ENCODE measurements at places on chromosomes 12 and 14. TPM values are rescaled to one million over a fixed set of nuclear protein-coding genes. Genes with fewer than 3 reads are reported as not detected.

Gene RPS6KA5
- 2.1 TPM for total RNA-seq

Gene OVCH1
- total RNA-seq: 0.85 TPM

Gene GPR84
- not detected for total RNA-seq

Gene TCL1B
- not detected for total RNA-seq

Gene ST8SIA1
- total RNA-seq: 0.09 TPM

Gene GPR65
- total RNA-seq: 0.09 TPM

Gene KRT80
- total RNA-seq: 5.5 TPM

Gene SERPINA1
- total RNA-seq: not detected

Gene HOXC12
- not detected for total RNA-seq

Gene IFI27
- total RNA-seq: 168 TPM

Gene KRT77
- total RNA-seq: not detected

Gene OR6C68
- not detected for total RNA-seq

Gene LHX5
- total RNA-seq: not detected

Gene SH2B3
- total RNA-seq: 56.7 TPM

Gene CCDC175
- total RNA-seq: not detected

Gene LBHD2
- not detected for total RNA-seq

Gene AICDA
- total RNA-seq: not detected

Gene MORN3
- 1.1 TPM for total RNA-seq

Gene YBX3
- total RNA-seq: 174 TPM

Gene SYT1
- 1.7 TPM for total RNA-seq

Gene PRH2
- not detected for total RNA-seq

Data from endothelial cell of coronary artery (primary cell).